ENCODE measurements at places on chromosomes 4 and X. TPM values are rescaled to one million over a fixed set of nuclear protein-coding genes. Genes with fewer than 3 reads are reported as not detected.

PWWP3B gene
- total RNA-seq, result 20.2 TPM

HPSE gene
- total RNA-seq, result 2.0 TPM

KLHL13 gene
- total RNA-seq, result 3.0 TPM

SPATA4 gene
- total RNA-seq, result not detected

HTT gene
- 77.4 TPM for total RNA-seq

MGAT4D gene
- not detected for total RNA-seq

CTAG2 gene
- total RNA-seq, result not detected

GPR119 gene
- not detected for total RNA-seq

ART3 gene
- 13.2 TPM for total RNA-seq

FGFBP2 gene
- total RNA-seq, result 33.0 TPM

SPOCK3 gene
- total RNA-seq, result not detected

SMIM43 gene
- total RNA-seq, result 3.8 TPM

F11 gene
- total RNA-seq, result 2.0 TPM

All from tibial nerve (tissue), 4 donors.